CD14-positive monocyte (primary cell): ENCODE measurements at places on chromosomes 11 and 22.

- DNase-seq = no peak
Measured at GRCh38 chr11:70678931-70679900, 280.9 kb downstream of the CTTN start.

GRCh38 chr22:45771711-45772110 lies 100.1 kb downstream of the ATXN10 start:
- no peak for DNase-seq

GRCh38 chr11:134679592-134679991 lies 267.6 kb upstream of the B3GAT1 start:
- DNase-seq = no peak

DNA sequence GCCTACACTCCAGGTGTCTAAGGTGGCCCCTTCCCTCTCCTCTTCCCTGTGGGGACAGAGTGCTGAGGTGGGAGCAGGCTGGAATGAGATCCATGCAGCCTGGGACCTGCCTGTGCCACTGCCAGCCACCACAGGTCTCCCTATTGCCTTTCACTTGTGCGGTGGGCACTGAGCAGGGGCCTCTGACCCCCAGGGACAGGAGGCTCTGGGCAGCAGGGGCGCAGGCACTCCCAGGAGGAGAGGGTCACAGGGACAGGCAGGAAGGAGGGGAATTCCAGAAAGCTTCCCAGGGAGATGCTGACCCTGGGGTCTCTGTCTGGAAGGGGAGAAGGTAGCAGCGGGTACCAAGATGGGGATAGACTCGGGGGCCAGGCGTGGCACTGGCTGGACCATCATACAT lies 228.5 kb upstream of the B3GAT1 start:
- no peak for DNase-seq

GRCh38 chr11:62146476-62147200 lies 22.8 kb downstream of the INCENP start:
- DNase-seq = no peak

- DNase-seq = no peak
Measured at GRCh38 chr11:121575963-121576290, 123.2 kb upstream of the SORL1-AS1 start.

DNA sequence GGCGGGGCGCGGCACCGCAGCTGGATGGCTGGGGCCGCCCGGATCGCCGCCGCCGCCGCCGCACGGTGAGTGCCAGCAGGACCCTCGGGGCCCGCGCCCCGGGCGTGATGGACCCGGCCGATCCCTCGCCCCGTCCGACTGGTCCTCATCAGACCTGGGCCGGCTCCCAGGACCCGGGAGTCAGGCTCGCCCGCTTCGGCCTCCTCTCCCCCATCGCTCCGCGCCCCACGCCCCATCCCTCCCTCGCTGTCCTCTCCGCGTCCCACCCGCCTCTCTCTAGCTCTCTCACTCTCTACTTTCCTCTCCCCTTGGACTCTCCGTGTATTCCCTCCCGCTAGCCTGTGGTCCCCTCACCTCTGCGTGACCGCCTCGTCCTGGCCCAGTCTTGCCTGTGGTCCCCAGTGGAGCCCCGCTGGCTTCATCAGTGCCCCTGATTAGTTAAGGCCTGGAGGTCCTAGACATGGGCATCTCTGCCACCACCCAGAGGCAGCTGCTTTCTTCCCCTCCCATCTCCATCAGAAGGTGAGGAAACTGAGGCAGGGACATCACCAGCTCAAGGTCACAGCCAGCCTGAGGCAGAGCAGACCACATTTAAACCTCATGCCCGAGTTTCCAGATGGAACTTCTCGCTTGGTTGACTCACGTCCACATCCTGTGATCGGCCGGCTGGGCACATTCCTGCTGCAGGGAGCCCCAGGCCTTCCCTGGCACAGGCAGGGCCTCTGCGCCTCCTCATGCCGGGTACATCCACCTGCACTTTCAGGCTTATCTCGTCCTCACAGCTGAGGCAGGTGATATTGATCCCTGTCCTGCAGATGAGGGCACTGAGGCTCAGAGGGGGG lies 429 bp downstream of the SLC39A13 start:
- peak; percentile 56 for DNase-seq

DNA sequence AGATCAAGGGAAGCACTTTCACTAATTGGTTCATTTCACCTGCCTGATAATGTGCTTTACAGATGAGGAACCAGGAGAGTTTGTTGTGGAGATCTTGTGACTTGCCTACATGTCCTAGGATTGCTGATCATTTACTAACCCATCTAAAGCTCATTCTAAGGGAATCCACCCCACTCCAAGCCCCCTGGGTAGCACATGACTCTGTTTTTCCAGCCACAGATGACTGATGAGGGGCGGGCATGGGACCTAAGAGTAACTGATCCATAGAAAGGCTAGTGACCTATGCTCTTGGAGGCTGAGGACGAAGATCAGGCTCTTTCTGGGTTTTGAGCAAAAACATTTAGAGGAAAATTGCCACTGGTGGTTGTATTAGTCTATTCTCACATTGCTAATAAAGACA lies 378.1 kb downstream of the CADM1 start:
- no peak for DNase-seq

- DNase-seq = no peak
Measured at GRCh38 chr11:1349327-1350041, 40.1 kb upstream of the TOLLIP start.

DNA sequence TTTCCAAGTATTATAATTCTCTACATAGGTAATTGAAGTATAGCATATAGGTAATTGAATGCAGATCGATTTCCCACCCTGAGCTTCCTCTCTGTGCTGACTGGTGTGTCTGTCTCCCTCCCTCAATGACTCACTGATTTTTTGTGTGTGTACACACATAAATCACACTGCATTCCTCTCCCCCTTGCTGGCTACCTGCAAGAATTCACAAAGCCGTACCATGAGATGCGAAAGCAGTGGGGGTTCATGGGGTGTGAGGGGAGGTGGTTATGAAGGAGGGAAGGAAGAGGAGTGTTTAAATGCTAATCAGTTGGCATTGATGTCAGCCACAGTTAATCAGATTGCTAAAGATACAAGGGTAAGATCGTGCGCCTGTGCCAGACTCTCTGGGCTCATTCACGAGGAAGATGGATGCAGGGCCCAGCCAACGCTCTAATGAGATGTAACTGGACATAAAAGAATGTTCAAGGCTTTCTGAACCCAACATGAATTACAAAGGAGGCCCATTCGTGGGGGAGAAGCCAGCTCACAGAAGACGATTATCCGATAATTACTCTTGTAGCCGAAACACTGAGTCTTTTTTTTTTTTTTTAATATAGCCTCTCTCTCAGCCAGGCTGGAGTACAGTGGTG lies 107.4 kb downstream of the SEZ6L start:
- DNase-seq = no peak

DNA sequence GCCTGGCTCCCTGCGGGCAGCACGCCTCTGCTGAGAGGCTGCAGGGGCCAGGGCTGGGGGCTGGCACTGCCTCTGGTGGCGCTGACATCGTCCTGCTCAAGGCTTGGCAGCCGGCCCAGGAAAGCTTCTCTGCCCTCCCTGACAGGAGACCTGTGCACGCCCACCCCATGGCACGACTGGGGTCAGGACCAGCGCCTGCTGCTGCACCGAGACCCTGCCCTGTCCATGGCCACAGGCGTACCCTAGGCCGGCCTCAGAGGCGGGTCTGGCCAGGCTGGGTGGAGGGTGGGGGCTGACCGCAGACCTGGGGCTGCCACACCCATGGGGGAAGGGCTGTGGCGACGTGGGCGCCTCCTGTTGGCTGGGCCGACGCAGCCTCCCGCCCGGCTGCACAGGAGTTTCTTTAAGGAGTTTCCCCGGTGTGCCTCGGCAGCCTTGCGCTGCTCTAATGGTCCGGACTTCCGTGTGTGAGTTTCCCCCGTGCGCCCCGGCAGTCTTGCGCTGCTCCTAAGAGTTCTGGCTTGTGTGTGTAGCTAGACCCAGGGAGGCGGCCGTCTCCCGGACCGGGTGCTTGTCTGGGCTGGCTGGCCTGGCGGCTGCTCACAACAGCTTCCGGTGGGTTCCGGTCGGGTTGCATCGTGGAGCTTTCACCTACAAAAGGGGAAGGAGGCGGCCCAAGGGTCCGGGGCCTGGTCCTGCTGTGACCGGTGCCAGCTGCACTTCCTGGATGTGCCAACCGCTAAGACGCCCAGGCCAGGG lies 4.6 kb downstream of the TRABD start:
- peak; percentile 94 for DNase-seq

GRCh38 chr22:26838471-26838825 lies 181.1 kb downstream of the MIAT start:
- DNase-seq = no peak

- no peak for DNase-seq
Measured at GRCh38 chr11:71474771-71475483, 21.9 kb downstream of the NADSYN1 start.

DNA sequence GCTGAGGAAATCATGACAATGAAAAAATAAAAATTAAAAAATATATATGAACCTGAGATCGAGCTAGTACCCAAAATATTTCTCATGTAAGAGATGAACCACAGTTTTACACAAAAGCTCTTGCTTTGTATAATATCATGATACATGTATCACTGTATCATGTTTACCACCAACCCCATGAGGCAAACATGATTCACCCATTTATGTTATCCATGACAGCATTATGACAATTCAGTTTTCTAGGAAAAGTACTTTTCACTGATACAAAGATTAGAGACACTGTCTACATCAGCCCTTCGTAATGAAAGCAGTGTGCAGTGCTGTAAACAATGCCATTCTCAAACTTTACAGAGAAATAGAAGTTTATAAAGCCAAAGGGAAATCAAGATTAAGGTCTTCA lies 852.5 kb upstream of the LRRC4C start:
- no peak for DNase-seq

DNA sequence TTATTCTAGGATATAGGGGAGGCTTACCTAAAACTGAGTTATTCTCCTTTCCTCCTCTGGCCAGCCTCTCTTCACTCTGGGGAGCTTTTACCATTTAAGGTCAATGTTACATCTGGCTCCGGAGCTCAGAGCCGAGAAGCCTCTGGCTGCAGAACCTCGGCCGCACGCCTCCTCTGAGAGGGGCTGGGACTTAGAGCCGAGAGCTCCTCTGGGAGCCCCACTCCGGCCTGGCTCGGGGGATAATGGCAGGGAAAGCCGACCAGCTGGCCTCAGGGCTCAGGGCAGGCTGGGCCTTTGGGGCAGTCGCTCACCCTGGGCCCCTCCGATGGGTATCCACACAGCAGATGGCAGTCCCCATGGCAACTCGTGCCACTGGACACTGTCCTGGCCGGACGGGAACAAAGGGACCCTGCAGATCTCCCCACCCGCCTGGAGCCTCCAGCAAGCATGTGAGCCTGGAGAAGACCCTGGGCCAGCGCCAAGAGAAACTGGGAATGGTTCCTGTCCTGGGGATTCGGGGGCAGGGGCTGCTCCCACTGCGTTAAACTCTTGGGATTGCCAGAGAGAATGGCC lies at the start of gene IRAG1:
Gene IRAG1, minus strand, starts transcription at position 247 of the 573 bp plus-strand sequence. Its CDS starts 153 bp downstream, at position 94.
- DNase-seq = no peak

DNA sequence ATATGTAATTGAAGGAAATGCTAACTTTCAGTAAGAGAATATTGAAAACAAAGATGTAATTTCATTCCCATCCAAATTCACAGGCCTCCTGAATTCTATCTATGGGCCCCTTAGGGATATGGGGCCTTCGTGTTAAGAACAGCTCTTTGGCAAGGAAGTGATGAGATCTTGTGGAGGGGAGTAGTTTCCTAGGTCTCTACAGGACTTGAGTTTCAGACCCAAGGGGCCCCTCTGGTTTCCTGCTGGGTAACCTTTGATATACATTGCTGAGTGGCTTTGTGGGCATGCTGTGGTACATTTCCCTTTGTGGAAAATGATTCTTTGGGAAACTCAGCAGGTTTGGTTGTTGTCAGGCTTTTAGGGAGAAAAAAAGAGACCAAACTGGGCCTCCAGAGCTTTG lies 6.2 kb downstream of the STIM1 start:
- no peak for DNase-seq

GRCh38 chr11:108062336-108062735 lies 53.6 kb downstream of the CUL5 start:
- no peak for DNase-seq

- DNase-seq = no peak
Measured at GRCh38 chr22:27796829-27797519, 4.6 kb downstream of the MN1 start.

DNA sequence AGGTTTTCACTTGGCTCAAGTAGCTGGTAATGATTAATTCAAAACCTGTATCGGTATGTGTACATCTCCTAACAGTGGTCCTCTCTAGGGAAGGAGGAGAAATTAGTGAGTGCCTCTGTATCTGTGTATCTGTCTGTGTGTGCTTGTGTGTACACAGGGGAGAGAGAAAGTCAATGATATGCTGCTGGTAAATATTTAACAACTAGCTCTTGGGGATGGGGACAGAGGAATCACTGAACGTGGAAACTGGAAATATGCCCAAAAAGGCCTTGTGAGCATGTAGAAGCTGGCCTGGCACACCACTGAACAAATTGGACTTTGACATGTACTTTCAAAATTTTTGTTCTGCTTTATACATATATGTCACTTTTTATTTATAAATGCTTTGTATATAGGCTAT lies 214.0 kb upstream of the SYN3 start:
- no peak for DNase-seq

DNA sequence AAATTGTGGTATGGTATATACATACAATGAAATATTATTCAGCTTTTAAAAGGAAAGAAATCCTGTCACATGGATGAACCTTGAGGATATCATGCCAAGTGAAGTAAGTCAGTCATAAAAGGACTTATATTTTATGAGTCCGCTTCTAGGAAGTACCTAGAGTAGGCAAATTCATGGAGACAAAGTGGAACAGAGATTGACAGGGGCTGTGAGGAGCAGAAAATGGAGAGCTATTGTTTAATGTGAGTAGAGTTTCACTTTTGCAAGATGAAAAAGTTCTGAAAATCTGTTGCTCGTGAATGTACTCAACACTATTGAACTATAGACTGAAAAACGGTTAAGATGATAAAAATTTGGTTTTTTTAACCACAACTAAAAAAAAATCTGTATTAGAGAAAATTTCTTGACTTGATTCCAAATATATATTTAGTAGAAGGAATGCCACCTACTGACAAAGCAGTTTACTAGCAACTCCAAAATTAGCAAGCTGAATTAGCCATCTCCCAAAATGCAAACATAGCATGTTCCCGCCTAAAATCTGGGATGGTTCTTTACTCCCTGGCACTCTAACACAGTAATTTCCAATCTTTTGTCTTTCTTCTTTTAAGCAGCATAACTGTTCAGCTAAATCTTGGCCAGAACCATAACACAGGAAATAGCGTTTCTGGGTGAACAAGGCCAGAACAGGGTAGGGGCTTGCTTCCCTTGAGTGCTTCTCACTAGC lies 1.5 kb downstream of the UFD1 start:
- DNase-seq = no peak

- DNase-seq = no peak
Measured at GRCh38 chr11:46338636-46338987, 8.7 kb upstream of the DGKZ start.

DNA sequence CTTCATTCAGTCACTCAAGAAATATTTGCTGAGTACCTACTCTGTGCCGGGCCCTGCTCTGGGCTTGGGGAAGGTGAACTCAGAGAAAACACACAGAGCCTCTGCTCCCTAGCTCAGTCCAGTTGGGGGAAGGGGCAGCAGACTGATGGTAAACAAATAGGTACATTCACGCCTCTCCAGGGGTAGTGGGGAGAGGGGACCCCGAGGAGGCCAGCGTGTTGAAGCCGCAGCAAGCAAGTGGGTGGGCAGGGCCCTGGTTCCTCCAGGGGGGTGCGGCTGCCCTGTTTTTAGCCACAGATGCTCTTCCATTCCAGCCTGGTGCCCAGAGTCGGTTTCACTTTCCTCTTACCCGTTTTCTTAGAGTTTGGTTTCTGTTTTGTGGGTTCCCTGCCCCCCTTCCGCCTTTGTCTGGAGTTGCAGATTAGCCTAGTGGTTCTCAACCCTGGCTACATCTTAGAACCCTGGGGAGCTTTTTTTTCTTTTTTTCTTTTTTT lies 8.7 kb downstream of the DRAP1 start:
- peak; percentile 68 for DNase-seq

GRCh38 chr22:41178425-41178975 lies 26.6 kb upstream of the L3MBTL2 start:
- DNase-seq = no peak
